ENCODE measurements at places on chromosomes 11 and 22.

GRCh38 chr11:69064394-69064957, 15.7 kb downstream of the TPCN2 start:
- no peak for DNase-seq

GRCh38 chr11:7612661-7613393, 60.5 kb downstream of the CYB5R2 start:
- no peak for DNase-seq

GRCh38 chr22:41550952-41551491, 6.8 kb upstream of the POLR3H start:
- DNase-seq = no peak

DNA sequence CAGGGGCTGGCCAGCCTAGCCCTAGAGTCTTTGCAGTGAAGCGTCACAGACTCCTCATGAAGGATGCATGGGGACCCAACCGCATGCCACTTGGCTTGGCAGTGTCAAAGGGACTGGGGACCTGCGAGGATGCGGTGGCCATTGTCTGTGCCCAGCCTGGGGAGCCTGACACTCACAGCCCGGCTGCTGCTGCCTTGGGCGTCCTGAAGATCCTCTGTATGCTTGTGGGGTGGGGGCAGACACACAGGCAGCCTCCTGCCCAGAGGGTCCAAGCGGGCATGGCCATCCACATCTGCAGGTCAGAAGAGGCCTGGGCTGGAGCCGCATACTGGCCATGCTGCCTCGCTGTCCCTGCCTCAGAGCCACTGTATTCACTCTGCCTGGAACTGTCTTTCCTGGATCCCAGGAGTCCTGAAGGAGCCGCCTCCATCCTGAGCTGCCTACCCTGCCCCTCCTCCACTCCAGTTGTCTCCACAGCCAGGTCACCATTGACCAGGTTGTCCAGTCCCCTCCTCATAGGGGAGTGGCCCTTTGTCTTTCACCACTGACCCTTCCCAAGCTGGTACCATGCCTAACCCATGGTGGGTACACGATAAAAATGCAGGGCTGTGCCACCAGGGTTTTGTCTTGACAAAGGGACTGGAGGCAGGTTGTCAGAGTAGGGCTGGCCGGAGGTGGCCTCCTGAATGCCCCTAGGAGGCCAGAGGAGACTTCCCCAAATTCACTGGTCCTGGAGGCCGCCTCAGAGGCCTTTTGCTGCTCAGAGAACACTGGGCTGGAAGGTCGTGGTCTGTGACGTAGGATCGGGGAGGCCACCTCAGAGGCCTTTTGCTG, 107.0 kb downstream of the KCNQ1OT1 start:
- DNase-seq = no peak

- DNase-seq = no peak
These were observed 23.3 kb upstream of the TMPRSS5 start for GRCh38 chr11:113729456-113729855.

- no peak for DNase-seq
These were observed 673.1 kb downstream of the KCNA4 start for GRCh38 chr11:29343465-29344333.

DNA sequence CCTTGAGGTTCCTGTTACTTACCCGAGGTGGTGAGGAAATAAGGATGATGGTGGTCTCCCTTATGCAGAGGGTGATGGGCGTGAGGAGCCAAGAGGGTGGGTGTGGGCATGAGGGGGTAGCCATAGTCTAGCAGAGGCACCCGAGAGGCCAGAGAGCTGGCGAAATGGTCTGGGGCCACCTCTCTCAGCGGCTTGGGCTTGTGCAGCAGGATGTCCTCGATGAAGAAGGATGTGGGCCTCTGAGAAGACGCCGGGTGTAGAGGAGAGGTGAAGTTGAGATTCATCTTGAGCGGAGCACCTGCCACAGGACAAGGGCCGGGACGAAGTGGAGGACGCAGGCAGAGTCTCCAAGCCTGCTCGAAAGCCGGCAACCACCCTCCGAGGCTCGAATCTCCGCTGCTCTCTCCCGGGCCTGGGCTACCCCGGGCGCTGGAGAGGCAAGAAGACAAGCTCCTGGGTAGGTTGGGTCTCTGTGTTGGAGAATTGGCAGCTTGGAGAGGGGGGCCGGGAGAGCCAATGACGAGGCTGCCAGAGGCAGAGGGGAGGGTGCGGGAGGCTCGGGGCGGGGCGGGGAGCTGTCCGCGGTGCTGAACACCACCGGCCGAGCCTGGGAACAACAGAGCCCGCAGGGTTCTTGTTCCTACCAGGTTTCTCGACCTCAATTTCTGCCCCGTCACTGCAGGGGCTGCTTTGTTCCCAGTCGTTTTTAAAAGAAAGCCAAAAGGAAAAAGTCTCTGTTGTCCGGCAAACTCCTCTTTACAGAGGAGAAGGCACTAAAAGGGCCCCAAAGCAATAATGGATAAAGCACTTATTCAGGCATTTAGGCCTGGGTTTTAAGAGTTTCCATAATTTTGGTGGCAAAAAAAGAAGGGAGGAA, at the start of gene BSX:
Gene BSX (minus strand): TSS at position 447 of the 877 bp plus-strand sequence. CDS start 163 bp downstream, at position 284.
- peak; percentile 7 for DNase-seq

- no peak for DNase-seq
These were observed 107.6 kb downstream of the LDLRAD3 start for GRCh38 chr11:36051235-36052144.

GRCh38 chr22:49785046-49785521, 42.6 kb downstream of the BRD1 start:
- no peak for DNase-seq

- DNase-seq = no peak
These were observed 1.4 kb upstream of the VWA5A start for GRCh38 chr11:124113890-124114289.

- no peak for DNase-seq
These were observed 103.5 kb downstream of the WNT11 start for GRCh38 chr11:76102802-76103201.

DNA sequence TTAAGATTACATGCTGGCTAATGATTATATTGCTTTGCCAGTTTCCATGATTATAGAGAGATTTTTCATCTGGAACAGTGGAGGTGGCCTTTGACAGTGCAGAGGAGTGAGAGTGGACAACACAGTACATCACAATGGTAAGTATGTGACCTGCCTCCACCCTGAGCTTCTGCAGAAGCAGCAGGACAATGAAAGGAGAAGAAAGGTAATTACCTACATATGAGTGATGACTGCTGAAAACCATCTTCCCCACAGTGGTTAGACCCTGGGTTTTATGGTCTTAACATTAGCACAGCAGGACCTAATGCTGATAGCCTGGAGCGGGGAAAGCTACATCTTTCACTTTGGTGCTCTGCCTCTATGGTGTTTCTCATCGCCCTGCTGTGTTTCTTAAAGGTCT, 454.7 kb upstream of the DDI1 start:
- DNase-seq = no peak

- DNase-seq = no peak
These were observed 7.5 kb downstream of the DPAGT1 start for GRCh38 chr11:119093942-119094815.

- no peak for DNase-seq
These were observed 1.7 kb downstream of the ANKK1 start for GRCh38 chr11:113389272-113389671.

- no peak for DNase-seq
These were observed 48.9 kb downstream of the POLD3 start for GRCh38 chr11:74641289-74641688.

DNA sequence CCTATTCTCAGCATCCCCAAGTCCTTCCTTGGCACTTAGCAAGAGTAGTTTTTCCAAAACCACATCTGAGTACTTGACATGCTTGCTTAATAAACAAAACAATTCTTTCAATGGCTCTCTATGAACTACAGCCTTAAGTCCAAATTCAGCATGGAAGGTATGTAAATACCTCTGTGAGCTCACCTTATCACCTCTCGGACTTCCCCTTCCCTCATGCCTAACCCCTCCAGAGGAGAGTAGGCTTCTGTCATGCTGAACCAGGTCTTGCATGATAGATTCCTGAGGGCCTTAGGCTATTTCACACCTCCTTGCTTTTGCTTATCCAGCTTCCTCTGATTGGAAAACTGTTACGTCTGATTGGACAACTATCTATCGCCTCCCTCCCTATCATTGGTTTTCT, 312.9 kb upstream of the CCDC90B start:
- no peak for DNase-seq

- no peak for DNase-seq
These were observed 5.1 kb downstream of the KRTAP5-7 start for GRCh38 chr11:71532036-71532610.

GRCh38 chr11:12288212-12288930, 89.0 kb upstream of the PARVA start:
- no peak for DNase-seq

DNA sequence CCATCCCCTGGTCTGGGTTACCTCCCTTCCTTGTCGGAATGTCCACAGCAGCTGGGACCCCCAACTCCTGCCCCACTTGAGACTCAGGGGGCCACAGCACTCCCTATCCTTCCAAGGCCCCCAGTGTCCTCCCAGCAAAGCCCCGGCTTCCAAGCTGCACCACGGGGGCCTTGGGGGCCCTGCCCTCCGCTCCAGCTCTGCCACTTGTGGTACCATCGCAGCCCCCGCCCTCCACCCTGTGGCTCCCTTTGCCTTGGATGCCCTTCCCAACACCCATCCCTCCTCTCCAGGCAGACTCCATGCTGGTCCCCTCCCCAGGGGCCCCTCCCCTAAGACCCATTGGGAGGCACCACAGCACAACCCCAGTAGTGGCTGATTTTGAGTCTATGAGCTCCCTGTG, 17.3 kb downstream of the TMEM258 start:
- DNase-seq = no peak

GRCh38 chr11:117833401-117833891, 8.9 kb upstream of the FXYD2 start:
- DNase-seq = no peak

GRCh38 chr11:1650034-1650917, 20.7 kb downstream of the KRTAP5-5 start:
- no peak for DNase-seq

- DNase-seq = no peak
These were observed 344.4 kb downstream of the CTTN start for GRCh38 chr11:70742553-70743291.

DNA sequence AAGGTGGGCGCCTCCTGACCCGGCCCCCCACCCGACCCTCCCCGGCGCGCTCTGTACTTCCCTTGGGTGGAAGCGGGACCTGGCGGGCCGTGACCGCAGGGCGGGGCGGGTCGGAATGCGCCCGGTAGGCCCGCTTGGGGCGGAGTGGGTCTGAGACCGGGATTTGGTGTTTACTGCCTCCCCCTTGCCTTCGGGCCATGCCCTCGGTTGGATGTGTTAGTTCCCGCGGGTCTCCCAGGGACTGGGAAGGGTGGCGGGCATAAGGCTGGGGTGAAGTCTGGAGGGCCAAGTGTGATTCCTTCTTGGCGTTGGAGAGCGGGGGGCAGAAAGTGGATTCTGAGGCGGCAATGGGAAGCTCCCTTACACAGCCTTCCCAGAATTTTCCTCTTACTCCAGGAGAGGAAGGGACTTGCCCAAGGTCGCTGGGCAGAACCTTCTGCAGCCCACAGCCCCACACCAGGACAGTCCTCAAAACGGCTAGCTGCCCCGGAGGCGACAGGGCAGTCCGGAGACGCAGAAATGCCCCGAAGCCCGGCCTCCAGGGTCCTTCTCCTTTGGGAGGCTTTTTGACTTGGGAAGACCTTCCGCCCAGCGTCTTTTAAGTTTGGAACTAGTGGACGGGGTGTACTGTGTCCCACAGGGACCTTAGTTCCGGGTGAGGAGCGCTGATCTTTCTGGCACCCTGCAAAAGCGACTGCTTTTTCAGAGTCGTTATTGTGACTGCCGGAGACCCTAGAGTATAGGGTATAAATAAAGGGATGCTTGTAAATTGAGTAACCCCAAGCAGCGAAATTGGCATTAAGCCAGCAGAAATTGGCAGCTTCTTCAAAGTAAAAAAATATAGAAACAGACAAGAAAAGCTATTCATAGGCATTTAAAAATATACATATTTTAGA, 647 bp downstream of the SWAP70 start:
- no peak for DNase-seq

DNA sequence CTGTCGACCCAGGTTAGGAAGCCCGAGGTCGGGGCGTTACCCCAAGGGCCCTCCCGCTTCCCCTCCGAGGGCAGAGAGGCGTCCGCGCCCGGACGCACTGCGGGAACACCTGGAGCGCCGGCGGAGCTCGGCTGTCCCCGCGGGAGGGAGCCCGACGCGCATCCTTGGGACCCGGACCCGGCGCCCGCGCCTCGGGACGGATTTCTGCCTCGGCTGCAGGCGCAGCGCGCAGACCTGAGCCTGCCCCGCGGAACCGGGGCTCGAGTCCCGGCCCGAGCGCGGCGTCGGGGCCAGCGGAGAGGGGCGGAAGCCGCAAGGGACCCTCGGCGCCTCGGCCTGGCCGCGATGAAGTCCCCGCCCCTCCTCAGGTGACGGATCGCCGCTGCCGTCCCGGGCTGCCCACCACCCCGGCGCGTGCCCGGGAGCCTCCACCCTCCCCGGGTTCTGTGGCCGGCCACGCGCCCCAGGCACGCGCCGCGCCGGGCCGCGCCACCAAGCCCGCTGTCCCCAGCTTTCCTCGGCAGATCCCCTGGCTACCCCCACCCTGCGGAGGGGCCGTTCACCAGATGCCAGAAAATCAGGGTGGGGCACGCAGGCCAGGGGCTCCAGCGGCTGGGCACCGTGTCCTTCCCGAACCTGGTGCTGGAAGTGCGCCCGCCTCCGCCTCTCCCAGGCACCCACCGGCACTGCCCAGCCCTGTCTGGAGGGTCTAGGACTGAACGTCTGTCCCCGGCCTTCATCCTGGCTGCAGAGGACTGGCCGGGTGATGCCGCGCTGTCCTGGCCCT, 410 bp downstream of the GLB1L3 start:
- no peak for DNase-seq

DNA sequence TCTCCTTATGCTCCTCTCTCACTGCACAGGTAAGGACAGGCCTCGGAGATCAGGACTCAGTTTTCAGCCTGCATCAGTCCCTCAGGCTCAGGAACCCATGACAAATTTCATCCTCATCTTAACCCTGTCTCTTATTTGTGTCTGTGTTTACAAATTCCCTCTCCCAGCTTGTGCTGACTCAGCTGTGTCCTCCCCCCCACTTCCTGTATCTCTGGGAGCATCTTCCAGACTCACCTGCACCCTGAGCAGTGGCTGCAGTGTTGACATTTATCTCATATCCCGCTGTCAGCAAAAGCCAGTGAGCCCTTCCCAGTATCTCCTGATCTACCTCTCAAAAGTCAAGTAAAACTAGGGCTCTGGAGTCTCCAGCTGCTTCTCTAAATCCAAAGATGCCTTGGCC, 65.6 kb upstream of the VPREB1 start:
- no peak for DNase-seq

GRCh38 chr11:44065841-44066731, at the start of gene ACCS:
Gene ACCS, plus strand, starts transcription at chr11:44066270. Its CDS starts 1,358 bp downstream, at chr11:44067628.
- DNase-seq = peak; percentile 67

DNA sequence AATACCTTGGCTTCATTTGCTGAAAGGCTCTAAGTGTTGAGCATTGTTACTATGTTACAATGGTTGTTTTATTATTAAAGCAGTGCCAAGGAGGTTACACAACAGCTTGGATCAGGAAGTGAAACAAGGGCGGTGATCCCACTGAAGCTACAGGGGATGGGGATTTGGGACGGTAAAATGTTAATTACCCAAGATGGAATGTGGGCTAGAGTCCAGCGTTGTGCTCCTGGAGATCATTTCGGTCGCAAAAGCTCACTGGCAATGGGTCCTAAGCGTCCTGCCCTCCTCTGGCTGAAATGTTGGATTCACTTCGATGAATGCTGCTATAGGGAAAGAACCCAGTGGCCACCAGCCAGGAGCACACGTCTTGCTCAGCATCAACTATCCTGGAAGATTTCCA, 48.3 kb downstream of the FAM83F start:
- DNase-seq = no peak

GRCh38 chr11:116970485-116971292, 127.5 kb downstream of the SIK3 start:
- DNase-seq = no peak
